Effector memory CD4-positive, alpha-beta T cell (primary cell): ENCODE measurements at places on chromosomes 3 and 15.

DNA sequence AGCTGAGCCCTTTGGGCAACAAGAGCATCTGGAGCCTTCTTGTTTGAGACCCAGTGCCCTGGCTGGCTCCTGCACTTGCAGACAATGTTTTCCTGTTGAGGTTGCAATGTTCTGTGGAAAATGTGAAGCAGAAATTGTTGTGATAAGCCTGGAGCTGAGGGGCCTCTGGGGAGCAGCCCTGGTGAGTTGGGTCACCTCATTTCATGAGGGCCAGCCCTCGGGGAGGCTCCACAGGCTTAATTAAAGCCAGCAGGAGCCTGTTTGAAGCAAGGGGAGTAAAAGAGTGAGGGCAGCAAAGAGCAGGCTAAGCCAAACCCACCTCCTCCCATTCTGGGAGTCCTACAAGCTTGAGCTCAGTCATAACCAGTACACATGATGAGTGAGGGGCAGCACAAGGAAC lies 154.3 kb downstream of the ALDH1A2 start:
- DNase-seq, result no peak

DNA sequence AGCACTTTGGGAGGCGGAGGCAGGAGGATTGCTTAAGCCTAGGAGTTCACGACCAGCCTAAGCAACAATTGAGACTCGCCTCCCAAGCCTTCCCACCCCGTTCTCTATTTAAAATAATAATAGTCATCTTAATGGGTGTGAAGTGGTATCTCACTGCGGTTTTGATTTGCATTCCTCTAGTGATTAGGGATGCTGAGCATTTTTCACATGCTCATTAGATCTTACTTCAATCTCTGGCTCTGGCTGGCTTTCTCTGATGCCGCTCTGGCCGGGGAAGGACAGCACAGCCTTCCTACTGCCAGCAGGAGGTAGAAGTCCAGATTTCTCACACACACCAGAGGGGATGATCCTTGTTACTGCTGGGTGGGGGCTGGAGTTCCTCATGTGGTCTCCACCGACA lies 7.4 kb upstream of the EIF4A2 start:
- no peak for DNase-seq

DNA sequence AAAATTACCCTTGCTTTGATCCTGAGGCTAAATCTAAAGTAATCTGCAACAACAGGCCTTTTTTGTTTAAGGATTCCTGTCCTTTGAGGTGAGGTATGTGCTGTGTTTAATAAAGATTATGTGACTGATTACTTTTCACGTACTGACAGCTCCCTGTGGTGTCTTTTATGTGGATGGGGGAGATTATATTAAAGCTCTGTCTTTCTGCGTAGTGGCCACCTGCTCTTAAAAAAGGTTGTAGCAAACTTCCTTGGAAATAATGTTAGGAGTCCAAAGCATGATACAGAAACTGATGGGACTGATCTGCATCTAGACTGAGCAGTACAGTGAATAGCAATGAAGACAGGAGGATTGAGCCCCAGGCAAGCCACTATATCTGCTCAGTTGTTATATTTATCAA lies 453.0 kb upstream of the GOLIM4 start:
- DNase-seq, result no peak

GRCh38 chr3:171116365-171116764 lies 89.8 kb upstream of the SLC2A2 start:
- no peak for DNase-seq

DNA sequence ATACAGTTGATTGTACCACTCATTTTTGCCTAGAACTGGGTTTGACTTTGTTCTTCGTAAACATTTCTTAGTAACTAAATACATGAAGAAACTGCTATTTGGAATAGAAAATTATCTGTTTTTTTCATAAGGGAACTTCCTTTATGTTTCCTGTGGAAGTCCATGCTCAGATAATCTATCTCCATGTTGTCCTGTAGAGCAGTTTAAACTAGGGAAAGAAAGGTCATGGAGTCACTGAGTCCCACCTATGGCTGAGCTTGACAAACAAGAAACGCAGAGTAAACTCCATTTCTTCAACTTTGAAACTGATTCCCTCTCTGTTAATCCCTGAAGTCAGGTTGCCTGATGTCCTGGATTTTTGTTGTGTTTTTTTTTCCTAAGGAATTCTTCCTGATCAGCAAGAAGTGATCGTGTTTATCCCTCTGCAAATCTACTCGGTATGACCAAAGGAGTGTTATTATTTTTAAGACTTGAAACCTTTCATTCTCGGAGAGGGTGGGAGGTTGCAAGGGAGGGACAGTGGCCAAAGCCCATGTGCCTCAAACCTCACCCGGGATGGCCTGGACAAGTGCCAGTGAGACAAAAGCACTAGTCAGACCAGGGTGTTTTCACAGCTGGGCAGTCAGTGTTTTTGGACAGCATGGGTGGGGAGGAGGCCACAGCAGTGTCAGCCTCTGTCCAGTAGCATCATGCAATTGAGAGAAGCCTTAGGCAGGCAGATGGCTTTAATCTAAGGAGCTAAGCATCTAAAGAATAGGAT lies 129.8 kb upstream of the PHLDB2 start:
- DNase-seq, result no peak

GRCh38 chr15:52584414-52584813 lies 15.6 kb upstream of the ARPP19 start:
- no peak for DNase-seq

- DNase-seq, result no peak
These were observed 63.2 kb downstream of the HCN4 start for GRCh38 chr15:73305331-73306211.

DNA sequence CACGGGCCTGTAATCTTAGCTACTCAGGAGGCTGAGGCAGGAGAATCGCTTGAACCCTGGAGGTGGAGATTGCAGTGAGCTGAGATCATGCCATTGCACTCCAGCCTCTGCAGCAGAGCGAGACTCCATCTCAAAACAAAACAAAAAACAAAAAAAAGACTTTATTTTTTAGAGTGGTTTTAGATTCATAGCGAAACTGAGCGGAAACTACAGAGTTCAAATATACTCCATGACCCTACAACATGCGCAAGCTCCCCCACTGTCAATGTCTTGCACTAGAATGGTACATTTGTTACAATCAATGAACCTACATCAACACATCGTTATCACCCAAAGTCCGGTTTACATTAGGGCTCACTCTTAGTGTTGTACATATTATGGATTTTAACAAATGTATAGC lies 2.2 kb upstream of the CRTAP start:
- DNase-seq, result no peak

DNA sequence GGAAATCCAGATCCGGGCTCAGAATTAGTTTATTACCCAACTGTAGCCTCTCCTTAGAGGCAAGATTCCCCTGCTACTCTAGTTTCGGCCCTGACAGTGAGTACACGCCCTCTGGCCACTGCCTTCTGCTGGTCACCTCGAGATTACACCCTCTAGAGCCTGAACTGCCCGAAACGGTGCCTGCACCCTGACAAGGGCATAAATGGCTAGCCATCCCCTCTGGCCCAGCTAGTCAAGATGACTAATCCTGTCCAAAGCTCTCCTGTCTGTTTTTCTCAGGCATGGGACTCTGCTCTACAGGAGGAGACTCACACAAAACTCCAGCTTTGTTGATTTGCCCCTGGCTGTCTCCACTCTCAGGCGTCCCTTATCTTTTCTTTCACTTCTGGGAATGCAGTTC lies 150.5 kb upstream of the UBE2E2 start:
- no peak for DNase-seq

DNA sequence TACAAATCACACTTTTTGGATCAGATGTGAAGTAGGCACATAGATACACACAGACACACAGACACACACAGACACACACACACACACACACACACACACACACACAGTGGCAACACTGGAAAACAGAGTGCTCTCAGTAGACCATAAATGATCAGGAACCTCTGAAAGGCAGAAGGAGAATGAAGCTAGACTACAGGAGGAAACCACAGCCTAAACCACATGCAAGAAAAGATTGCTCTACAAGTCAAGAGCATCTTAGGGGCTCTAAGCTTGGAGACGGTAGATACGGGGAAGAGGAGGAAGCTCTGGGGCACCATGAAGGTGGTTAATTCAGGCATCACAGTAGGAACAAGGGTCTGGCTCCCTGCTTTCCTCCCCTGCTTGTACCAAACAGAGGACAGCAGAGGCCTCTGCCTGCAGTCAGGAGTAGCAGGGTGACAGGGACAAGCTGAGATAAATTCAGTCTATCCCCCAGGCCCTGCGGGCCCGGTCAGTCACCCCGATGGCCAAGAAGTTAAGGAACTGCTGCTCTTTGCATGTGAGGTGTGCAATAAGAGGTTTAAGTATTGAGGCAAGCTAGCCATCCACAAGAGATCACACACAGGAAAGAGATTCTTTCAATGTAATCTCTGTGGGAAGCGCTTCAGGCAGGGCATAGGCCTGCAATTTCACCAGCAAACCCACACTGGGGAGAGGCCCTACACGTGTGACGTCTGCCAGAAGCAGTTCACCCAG lies 23.5 kb upstream of the ARPIN start:
- DNase-seq, result no peak

GRCh38 chr3:14343338-14344112 lies 58.9 kb upstream of the SLC6A6 start:
- no peak for DNase-seq

- no peak for DNase-seq
These were observed 4.4 kb downstream of the WDR73 start for GRCh38 chr15:84649706-84650105.

DNA sequence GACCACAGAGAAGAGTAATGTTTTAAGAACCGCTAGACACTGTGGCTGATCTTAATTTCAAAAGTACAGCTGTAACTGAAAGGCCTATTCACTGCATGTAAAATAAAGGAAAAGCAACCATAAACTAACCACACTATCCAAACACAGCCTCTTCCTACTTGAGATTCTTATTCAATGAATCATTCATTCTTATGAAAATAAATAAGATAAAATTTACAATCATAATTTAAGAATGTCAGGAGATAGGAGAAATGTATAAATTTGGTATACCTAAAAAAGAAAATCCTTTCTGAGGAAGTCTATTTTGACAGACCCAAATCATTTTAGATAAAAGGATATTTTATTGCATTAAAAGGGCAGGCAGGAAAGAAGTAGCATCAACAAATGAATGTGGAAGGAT lies 533.5 kb upstream of the ZNF385D start:
- no peak for DNase-seq

DNA sequence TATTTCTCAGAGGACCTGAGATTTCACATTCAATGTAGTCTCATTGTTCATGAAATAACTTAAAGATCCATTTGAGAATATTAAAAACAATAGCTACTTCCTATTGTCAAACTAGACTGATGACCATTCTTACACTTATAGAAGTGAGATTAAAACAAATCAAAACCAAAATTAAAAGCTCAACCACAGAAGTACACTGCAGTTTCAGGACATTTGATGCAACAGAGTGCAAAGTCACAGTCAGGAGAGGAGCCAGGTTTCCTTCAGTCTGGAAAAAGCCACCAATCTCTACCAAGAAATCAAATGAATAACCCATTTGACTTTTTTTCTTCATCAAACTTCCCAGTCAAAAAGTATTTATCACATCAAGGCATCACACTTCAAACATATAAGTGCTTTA lies 5.5 kb downstream of the CCPG1 start:
- no peak for DNase-seq

DNA sequence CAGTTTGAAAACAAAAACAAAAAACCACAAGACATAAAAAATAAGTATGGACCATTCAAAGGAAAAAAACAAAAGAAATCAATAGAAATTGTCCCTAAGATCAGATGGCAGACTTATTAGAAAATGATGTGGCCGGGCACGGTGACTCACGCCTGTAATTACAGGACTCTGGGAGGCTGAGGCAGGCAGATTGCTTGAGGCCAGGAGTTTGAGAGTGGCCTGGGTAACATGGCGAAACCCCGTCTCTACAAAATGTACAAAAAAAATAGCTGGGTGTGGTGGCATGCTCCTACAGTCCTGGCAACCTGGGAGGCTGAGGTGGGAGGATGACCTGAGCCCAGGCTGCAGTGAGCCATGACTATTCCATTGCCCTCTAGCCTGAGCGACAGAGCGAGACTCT lies 16.6 kb downstream of the SPCS1 start:
- DNase-seq, result no peak

DNA sequence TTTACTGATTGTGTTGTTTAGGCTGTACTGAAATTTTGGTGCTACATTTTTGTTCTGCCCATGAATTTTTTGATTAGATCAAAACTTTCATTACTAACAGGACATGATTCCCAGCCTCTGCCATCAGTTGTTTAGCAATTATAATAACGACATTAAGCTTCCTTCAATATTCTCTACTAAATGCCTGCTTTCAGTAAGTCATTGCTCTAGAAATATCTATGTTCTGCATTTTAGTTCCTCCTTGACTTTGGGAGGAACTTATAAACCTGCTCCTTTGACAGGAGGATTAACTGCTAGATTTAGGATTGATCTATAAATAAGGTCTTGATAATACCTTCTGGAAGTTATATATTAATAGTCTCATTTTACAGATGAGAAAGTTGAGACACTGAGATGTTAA lies 269.1 kb downstream of the RAP2B start:
- no peak for DNase-seq

- no peak for DNase-seq
These were observed 194.6 kb downstream of the FAM43A start for GRCh38 chr3:194879991-194880939.
